Natural killer cell treated with Interleukin-12 subunit alpha and Interleukin-12 subunit beta and Interleukin-15 and Interleukin-18, amount 100 ng/mL, for 72 hours (primary cell): ENCODE measurements at places on chromosomes 5 and 9. TPM values are rescaled to one million over a fixed set of nuclear protein-coding genes. Genes with fewer than 3 reads are reported as not detected.

DNA sequence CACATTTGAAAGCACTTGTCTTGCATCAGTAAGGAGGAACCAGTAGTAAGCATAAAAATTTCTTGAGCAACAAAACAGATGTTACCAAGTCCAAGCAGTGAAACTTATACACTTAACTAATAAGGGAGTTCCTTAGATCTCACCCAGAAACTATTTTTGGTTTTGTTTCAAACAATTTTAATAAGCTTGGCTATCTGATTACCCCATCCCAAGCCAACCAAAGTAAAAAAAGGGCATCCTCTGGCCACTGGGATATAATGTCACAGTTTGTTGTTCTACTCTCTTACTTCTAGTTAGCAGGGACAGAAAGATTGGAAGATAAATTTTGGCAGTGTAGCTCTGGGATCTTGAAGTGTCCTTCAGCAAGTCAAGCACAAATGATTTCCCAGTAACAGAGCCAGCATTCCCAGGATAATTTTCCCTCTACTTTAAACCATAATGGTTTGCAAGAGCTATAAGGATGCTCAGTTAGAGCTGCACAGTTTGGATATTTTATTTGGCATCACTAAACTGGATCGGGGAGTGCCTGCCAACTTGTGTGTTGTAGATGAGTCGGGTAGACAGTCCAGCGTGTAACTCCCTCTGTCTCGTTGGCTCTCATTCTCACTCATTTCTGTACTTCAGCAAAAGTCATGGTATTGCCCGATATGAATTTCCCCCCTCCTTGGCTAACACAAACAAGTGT is 161.9 kb upstream of the HMHB1 start:
- H3K4me3 ChIP-seq, result peak overlapping the region; percentile 9
- H3K36me3 ChIP-seq, result no peaks in the 10 kb centered on the region
- peaks cover 36% of the 10 kb centered on the region for H3K4me1 ChIP-seq
- DNase-seq, result no peak

The SCGB3A2 gene
- not detected for total RNA-seq

GRCh38 chr9:112439825-112440224 is 46.8 kb upstream of the KIAA1958 start:
- no peaks in the 10 kb centered on the region for H3K27me3 ChIP-seq
- no peak overlapping the region for H3K27ac ChIP-seq
- H3K4me3 ChIP-seq, result no peak overlapping the region
- H3K36me3 ChIP-seq, result no peaks in the 10 kb centered on the region

DNA sequence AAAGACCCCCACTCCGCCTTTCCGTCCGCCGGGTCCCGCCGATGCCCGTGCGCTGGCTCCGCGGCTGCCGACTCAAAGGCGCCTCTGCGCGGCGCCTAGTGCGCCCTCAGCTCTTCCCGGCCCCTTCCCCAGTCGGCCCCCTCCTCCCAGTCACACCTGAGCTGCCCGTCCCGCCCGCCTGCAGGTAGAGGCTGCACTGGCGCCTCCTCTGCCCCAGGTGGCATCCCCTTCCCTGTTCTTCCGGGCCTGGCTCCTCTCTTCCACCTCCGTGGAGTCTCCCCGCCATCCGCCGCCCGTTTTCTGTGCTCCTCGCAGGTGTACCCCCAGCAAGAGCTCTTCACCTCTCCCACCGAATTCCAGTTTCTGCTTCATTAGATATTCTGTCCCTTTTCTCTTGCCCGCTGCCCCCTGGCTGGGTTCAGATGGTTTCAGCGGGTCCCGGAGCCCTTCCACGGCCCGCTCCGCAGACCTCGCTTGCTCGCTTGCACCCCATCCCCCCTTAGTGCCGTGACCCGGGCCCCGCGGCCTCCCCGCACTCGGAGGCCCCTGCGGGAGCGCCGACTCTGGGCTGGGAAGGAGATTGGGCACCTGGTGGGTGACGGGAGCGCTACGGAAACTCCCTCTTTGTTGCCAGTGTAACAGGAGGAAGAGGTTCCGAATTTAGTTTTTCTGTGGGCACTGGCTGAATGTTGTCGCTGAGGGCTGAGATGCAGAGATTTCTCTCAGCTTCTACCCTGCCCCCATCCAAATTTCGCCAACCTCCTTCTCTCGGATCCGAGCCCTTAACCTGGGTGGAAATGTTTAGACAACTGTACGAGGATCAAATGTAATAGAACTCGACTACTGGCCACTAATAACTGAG is 809 bp downstream of the SLC44A1 start:
- peaks cover 17% of the 10 kb centered on the region for H3K4me1 ChIP-seq
- peak overlapping the region; percentile 96 for H3K4me3 ChIP-seq
- no peaks in the 10 kb centered on the region for H3K36me3 ChIP-seq
- peaks cover 30% of the 10 kb centered on the region for H3K27me3 ChIP-seq
- no peak for DNase-seq
- peak overlapping the region; percentile 62 for H3K27ac ChIP-seq

- no peak overlapping the region for H3K4me3 ChIP-seq
- DNase-seq, result no peak
- H3K27me3 ChIP-seq, result no peaks in the 10 kb centered on the region
- no peak overlapping the region for H3K27ac ChIP-seq
- H3K4me1 ChIP-seq, result peaks cover 10% of the 10 kb centered on the region
These were observed 82.4 kb downstream of the NNT start for GRCh38 chr5:43685252-43685950.

DNA sequence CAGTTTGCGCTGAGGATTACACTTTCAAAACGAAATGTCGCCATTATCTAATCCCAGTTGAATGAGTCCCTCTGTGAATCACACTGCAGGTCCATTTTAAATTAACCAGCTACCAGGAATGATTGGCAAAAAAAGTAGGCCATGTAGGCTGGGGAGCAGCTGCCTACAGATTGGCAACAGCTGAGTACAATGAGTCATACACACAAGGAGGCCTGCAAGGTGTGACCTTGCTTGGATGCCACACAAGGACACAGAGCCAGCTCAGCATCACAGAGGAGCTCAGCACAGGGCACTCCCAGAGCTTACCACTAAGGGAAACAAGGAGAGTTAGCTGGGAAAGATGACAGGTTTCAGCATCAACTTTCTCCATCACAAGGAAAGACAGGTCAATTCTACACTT is 12.9 kb downstream of the HAVCR1 start:
- H3K4me3 ChIP-seq, result no peak overlapping the region
- H3K27ac ChIP-seq, result peak overlapping the region; percentile 74

The LHX6 gene
- total RNA-seq, result not detected
